ENCODE measurements at places on chromosomes 2 and 18.
A peak's percentile ranks its signal among the peaks of the same experiment; 100 is the strongest.

- no peak for DNase-seq
Observed at GRCh38 chr2:193549661-193550060, 1354.9 kb upstream of the TMEFF2 start.

DNA sequence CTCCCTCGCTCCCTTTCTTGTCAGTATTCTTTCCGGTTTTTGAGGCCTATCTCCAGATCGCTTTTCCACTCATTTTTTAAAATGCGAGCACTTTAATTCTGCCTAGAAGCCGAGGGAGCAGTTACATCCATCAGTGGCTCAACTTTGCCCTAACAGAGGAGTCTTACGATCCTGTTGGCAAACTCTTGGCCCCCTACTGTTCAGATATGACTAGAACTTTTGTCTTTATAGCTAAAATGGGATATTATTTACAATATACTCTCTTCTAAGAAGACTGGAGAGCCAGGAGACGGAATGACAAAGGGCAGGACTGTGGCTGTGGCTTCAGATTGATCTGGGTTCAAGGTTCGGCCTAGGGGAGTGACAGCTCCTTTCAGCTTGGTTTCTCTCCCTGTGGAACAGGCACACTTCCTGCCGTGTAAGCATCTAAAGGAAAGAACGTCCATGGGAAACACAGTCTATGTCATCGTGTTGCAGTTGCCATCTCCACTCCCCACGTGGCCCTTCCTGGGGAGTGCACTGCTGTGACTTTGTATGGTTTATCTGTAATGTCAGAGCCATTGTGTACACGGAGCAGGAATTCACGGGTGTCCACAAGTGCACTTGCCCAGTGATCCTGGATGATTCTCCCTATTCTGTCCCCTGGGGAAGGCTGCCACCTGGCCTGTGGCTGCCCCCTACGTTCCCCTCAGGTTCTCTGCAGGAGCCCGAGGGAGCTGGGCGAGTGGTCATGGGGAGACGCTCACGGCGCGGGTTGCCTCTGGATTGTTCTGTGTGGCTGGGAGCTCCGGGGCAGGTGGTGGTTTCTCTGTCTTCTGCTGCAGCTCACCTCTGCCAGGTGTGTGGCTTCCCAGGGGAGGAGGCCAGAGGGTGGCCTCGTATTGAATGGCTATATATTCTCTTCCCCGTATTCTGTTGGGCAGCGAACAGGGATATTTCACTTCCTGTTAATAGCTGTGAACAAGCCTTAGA lies 222.0 kb downstream of the LDLRAD4 start:
- no peak for DNase-seq

DNA sequence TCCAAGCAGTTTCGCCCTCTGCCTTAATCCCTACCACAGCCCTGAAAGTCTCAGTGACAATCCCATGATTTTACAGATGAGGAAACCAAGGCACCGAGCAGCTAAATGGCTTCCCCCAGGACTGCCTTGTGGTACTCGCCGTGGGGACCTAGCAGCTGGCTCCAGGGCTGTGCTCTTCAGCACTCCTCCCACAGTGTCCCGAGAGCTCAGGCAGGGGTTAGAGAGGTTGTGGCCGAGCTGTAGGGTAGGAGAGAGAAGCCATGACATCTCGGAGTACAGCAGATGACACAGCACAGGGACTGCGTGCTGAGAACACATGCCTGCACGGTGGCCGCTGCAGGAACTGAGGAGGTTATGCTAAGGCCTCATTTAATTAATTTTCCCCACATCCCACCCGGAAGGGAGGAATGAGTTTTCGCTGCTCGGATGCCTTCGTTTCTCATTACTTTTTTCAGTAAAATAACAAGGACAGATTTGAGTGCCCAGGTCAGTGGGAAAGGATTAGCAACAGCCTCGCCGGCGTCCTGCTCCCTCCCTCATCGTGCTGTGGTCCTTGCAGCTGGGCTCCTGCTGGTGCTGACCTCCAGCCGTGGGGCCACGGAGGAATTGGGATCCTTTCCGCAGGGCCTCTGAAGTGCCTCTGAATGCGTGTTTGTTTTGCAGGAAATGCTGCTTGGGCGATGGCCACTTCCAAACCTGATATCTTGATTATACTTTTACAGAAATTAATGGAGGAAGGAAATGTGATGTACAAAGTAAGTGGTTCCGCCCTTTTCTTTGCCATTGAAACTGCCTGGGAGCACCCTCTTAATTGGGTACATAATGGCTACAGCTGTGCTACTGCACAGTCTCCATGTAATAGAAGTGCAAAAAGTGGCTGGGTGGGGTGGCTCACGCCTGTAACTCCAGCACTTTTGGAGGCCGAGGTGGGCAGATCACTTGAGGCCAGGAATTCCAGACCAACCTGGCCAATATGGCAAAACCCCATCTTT lies 61.2 kb downstream of the WDSUB1 start:
- DNase-seq, result no peak

DNA sequence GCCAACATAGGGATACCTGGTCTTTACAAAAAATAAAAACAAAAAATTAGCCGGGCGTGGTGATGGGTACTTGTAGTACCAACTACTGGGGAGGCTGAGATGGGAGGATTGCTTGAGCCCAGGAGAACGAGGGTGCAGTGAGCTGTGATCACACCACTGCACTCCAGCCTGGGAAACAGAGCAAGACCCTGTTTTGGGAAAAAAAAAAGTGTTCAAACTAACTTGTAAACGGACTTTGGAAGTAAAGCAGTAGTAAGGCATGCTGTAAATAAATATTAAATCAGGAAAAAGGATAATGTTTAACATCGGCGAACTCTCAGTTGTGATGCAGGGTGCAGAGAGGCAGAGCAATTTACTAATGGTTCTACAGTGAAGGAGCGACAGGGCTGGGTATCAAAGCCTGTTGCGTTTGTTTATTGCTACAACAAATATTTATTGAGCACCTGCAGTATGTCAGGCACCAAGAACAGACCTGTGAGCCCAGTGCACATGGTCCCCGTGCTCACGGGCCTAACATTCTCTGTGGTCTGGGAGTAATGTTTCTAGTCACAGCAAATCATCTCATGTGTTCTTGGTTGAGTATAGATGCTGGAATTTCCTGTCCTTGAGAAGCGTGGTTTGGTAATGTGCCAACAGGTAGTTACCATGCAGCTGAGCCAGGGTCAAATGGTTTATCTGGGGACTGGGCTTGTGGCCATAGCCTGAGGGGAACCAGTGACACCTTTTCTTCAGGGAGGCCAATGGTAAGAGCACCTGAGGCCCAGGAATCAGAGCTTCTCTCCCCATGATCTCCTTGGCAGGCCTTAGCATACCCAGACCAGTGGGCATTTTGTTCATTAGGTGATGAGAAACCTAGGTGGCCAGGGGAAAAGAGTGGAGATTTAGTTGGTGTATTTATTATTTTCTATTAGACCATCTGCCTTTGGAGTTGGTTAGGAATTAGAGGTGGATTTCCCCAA lies 27.9 kb upstream of the GREB1 start:
- no peak for DNase-seq

- no peak for DNase-seq
Observed at GRCh38 chr2:141041281-141041680, 1089.5 kb downstream of the LRP1B start.

DNA sequence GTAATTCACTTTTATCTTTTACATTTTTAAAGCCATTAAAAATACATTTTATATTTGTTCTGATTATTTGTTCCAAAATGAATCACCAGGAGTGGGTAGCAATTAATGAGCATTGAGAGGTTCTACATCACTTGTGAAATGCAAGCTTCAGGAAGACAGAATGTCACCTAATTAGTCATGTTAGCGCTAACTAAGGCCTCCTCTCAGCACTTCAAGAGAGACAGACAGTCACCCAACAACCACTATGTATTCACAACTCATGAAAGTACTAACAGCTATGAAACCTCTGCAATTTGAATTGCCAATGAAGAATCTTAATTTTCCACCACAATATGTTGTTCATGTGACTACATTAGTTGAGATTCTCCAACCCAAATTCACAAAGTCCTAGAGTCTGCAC lies 611.0 kb downstream of the KCNJ3 start:
- no peak for DNase-seq

- no peak for DNase-seq
Observed at GRCh38 chr2:237686659-237687136, 59.3 kb downstream of the LRRFIP1 start.

DNA sequence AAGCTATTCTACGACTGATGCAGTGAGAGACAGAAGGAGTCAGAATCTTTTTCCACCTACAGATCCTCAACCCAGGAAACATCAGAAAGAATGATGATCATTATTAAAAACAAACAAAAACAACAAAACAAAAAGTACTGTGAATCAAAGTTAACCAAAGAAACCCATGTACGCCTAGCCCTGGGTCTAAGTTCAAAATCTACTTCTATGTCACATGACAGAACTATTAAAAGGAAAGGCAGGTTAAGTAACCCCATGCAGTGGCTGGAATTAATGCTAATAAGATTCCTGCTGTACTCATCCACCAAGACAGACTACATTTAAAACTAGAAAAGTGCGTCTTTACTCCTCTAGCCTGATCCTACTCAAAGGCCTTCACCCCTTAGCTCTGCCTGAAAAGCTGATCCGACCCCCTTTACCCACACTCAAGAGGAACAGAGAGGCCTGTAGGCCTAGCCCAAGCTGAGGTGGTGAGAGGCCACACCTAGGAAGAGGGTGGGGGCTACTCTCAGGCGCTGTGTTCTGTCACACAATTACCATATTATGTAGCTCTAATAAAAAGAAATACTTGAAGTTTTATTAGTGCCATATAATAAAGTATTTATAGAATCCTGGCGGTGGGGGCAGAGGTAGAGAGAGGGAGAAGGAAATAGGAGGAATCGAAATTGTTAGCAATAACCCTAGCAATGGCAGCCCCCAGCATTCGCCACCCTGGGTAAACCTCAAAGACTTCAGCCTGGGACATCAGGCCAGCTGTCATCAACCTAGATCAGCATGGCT lies 37.1 kb downstream of the NHEJ1 start:
- DNase-seq, result no peak

GRCh38 chr2:219104107-219105035 lies 43.6 kb upstream of the IHH start:
- peak; percentile 32 for DNase-seq

DNA sequence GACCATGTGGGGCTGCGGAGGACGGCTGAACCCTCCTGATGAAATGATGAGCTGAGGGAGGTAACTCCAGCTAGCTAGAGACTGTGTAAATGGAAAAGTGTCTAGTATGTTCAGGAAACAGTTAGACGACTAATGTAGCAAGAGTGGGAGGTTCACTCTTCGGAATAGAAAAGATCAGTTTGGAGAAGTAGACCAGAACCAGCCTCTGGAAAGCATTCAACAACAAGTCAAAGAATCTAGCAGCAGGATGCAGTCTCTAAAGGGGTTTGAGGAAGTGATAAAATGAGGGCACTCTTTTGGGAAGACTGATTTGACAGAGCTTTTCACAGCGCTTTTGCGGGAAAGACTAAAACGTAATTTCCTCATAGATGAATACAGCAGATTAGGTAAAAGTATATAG lies 79.6 kb downstream of the GAREM1 start:
- DNase-seq, result no peak

DNA sequence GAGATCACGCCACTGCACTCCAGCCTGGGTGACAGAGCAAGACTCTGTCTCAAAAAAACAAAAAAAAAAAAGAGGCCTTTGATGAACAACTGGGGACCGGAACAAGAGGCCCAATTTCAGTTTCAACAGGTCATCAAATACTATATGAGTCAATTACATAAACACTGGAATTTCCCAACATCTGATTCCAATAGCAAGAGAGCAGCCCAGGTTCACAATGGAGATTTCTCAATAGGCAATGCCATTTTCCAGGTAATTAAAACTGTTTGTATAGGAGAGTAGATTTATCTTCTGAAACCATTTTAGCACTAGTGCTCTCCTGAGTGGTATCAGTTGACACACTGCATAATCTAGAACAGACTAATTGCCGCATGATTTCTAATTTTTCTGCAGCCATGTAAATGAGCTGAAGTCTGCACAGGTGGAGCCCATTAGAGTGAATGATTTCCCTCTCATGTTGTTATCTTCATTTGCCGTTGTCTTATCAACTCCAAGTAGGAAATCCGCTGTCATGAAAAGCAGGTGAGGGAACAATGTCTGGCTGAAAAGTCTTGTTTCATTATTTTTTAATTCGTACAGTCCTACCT lies 264.1 kb upstream of the MEIS1 start:
- no peak for DNase-seq

DNA sequence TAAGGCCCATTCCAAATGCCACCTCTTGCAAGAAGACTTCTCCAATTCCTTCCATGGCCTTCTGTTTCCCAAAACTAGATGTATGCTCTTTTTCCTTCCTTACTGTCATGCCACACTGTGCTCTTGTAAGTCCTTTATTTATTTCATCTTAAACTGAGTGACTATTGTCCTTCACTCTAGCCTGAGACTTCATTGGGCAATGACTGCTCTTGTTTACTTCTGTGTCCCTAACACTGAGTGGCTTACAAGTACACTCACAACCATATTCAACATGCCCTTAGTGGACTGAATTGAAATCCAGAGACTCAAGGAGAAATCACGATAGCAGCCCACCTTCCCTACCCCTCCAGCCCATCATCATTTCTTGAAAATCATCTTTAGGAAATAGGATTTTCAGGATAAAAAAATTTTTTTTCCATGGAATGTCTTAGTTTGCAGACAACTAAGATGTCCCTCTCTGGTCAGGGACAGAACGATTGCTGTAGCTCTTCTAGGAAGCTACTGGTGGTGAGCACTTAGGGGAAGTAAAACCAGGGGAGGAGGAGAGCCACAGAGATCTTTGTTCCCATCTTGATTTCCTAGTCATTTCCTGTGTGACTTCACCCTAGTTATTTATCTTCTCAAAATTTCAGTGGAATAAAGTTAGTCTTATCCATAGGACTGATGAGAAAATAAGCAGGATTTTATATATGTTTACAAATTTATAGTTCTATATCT lies 80.7 kb downstream of the CYRIA start:
- no peak for DNase-seq
